ENCODE measurements at places on chromosomes 1 and 21.

DNA sequence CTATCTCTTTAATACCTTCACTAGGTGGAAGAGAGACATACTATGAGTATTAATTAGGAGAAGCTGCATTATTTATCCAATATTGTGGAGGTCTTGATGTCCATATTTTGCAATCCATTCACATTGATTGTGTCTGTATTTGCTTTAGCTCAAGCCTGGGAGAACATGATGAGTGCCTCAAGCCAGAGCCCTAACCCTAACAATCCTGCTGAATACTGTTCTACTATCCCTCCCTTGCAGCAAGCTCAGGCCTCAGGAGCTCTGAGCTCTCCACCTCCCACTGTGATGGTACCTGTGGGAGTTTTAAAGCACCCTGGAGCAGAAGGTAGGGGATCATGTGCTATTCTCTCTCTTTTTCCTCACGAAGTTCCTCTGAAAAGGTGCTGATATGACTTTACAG, 99.5 kb downstream of the CC2D1B start:
- H3K4me1 ChIP-seq, result no peaks in the 10 kb centered on the region
- no peak overlapping the region for H3K27ac ChIP-seq
- no peaks in the 10 kb centered on the region for H3K27me3 ChIP-seq

GRCh38 chr1:218498056-218498938, 153.2 kb downstream of the TGFB2 start:
- peaks cover 10% of the 10 kb centered on the region for H3K4me1 ChIP-seq
- no peaks in the 10 kb centered on the region for H3K36me3 ChIP-seq
- no peak for DNase-seq
- H3K4me3 ChIP-seq, result peak overlapping the region; percentile 25

DNA sequence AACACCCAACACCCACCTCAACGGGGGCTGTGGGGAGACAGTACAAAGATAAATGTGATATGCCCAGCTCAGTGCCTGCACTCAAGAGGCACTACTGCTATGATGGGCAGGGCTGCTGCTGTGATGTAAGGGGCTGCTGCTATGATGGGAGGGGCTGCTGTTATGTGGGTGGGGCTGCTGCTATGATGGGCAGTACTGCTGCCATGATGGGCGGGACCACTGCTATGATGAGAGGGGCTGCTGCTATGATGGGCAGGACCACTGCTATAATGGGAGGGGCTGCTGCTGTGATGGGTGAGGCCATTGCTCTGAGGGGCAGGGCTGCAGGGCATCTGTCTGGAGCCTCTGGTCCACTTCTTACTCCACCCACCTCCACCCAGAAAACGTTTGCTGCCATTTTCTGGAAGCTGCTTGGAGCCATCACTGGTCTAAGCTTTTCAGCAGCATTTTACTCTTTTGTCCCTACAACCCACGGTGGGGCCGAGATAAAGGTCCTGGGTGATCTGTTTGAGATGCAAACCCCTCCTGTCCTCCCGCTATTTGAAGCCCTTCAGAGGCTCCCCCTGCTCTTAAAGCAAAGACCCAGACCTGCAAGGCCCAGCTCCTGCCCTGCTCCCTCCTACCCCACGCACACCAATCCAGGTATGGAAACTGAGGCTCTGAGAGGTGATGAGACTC, 656.9 kb downstream of the PTPRU start:
- H3K27me3 ChIP-seq, result peaks cover 6% of the 10 kb centered on the region
- H3K27ac ChIP-seq, result no peak overlapping the region
- no peaks in the 10 kb centered on the region for H3K36me3 ChIP-seq
- H3K4me3 ChIP-seq, result no peak overlapping the region

DNA sequence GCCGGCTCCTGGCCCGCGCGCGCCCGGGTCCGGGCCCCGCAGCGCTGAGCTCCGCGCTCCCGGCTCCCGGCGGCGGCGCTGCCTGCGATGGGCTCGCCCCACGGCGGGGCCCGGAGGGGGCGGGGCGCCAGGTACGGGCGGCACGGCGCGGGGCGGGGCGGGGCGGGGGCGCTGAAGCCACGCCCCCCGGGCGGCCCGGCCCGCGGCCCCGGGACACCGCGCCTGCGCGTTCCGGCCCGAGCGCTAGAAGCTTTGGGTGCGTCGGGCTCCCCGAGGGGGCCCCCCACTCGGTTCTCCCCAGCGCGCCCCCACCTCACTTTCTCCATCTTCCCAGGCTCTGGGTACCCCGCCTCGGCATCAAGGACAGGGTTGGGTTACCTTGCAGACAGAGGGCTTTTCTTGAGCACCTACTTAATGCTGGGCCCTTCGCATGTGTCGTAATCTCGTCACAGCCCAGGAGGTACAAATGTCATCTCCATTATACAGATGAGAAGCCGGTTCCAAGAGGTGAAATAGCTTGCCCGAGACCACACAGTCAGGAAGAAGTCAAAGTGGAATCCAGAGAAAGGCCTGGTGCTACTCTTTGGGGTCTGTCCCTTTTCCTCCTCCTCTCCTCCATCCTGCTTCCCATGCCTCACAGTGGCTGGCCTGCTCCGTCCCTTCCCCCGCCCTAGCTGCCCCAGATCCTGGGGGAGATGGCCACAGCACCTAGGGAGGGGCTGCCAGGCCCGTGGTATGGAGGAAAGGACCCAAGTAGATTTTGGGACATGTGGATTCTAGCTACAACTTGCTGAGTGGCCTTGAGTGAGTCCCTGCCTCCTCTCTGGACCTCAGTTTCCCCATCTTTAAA, 46.5 kb downstream of the RAP1GAP start:
- peak overlapping the region; percentile 38 for H3K4me3 ChIP-seq
- DNase-seq, result peak; percentile 33
- H3K36me3 ChIP-seq, result no peaks in the 10 kb centered on the region
- no peak overlapping the region for H3K27ac ChIP-seq
- H3K27me3 ChIP-seq, result peaks cover 6% of the 10 kb centered on the region

DNA sequence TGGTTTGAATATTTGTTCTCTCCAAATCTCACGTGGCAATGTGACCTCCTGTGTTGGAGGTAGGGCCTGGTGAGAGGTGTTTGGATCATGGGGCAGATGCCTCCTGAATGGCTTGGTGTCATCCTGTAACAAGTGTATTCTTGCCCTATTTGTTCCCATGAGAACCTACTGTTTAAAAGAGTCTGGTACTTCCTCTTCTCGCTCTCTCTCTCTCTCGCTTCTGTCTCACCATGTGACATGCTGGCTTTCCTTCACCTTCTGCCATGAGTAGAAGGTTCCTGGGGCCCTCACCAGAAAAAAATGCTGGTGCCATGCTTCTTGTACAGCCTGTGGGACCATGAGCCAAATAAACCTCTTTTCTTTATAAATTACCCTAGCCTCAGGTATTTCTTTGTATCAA, 8.4 kb upstream of the PAXBP1 start:
- H3K27me3 ChIP-seq, result no peaks in the 10 kb centered on the region
- no peak overlapping the region for H3K4me3 ChIP-seq
- peaks cover 4% of the 10 kb centered on the region for H3K4me1 ChIP-seq
- DNase-seq, result no peak
- no peaks in the 10 kb centered on the region for H3K36me3 ChIP-seq
- H3K27ac ChIP-seq, result no peak overlapping the region

- peaks cover 15% of the 10 kb centered on the region for H3K27me3 ChIP-seq
- no peaks in the 10 kb centered on the region for H3K4me1 ChIP-seq
- H3K4me3 ChIP-seq, result no peak overlapping the region
- H3K27ac ChIP-seq, result no peak overlapping the region
Measured at GRCh38 chr1:37096523-37096922, 62.2 kb upstream of the GRIK3 start.

- DNase-seq, result no peak
- peaks cover 17% of the 10 kb centered on the region for H3K36me3 ChIP-seq
- no peak overlapping the region for H3K4me3 ChIP-seq
- H3K4me1 ChIP-seq, result no peaks in the 10 kb centered on the region
Measured at GRCh38 chr1:233180641-233181364, 114.7 kb downstream of the PCNX2 start.

- no peaks in the 10 kb centered on the region for H3K27me3 ChIP-seq
- DNase-seq, result peak; percentile 47
- H3K27ac ChIP-seq, result no peak overlapping the region
- H3K4me3 ChIP-seq, result no peak overlapping the region
- H3K36me3 ChIP-seq, result no peaks in the 10 kb centered on the region
Measured at GRCh38 chr1:99685516-99686180, 39.7 kb downstream of the PALMD start.

DNA sequence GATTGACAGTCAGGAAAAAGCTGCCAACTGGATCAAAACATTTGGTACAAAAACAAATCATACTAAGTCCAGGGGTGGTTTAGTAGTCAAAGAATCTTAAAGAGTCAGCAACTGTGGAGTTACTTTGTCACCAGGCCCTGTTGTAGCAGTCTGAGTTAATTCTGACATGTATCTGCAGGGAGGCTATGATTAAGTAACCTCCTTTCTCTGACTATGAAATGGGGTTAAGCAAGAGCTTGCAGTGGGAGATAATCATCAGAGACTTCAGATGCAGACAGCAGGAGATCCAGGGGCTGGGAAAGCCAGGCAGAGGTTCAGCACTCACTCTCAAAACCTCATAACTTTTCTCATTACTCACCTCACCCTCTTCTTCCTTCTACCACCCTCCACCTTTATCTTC, 99.2 kb upstream of the BTG3 start:
- no peaks in the 10 kb centered on the region for H3K4me1 ChIP-seq
- H3K27ac ChIP-seq, result no peak overlapping the region
- H3K4me3 ChIP-seq, result no peak overlapping the region
- DNase-seq, result no peak
- H3K27me3 ChIP-seq, result no peaks in the 10 kb centered on the region
- H3K36me3 ChIP-seq, result no peaks in the 10 kb centered on the region

DNA sequence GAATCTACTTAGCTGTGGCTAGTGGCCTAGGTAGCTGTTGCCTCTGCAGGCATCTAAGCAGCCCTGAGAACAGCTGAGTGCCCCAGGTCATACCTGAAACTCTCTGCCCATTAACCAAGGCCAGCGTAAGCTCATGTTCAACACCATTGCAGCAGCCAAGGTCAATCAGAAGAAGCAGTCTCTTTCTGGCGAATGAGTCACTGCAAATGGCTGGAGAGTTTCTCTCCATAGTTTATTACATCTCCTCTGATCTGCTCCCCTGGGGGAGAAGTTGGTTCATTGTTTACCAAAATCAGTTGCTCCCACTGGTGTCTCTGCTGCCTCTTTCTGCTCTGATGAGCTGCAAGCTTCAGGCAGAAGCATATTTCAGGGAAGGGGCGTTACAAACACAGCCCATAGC, 6.9 kb upstream of the BCL9 start:
- no peak for DNase-seq
- H3K27ac ChIP-seq, result no peak overlapping the region
- H3K27me3 ChIP-seq, result no peaks in the 10 kb centered on the region
- no peaks in the 10 kb centered on the region for H3K36me3 ChIP-seq
- H3K4me1 ChIP-seq, result no peaks in the 10 kb centered on the region

DNA sequence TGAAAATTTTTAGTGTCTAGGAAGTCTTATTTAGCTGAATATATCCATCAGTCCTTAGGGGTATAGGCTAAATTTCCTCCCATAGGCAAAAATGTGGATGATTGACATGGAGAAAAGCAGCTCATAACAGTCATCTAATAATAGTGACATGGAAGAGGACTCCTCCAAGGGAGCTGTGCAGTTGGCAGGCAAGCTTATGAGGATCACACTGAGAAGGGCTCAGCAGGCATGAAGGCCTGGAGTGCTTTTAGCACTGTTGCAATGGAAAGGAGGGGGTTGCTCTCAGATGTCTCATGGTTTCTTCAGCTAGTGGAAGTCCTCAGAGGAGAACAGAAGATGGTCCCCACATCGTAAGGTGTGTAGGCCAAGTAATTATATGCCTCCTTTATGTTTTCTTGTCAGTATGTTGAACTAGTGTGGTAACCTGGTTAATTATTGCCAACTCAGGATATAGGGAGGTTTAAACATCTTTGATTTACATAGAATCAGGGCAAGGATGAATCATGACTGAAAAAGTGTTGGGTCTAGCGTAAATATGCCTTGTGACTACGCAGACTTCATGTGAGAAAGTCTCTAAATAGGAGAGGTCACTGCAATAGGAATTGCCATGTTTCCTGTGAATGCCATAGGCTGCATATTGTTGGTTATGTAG, 18.9 kb downstream of the VN1R5 start:
- no peak overlapping the region for H3K27ac ChIP-seq
- H3K27me3 ChIP-seq, result no peaks in the 10 kb centered on the region
- H3K4me1 ChIP-seq, result no peaks in the 10 kb centered on the region

DNA sequence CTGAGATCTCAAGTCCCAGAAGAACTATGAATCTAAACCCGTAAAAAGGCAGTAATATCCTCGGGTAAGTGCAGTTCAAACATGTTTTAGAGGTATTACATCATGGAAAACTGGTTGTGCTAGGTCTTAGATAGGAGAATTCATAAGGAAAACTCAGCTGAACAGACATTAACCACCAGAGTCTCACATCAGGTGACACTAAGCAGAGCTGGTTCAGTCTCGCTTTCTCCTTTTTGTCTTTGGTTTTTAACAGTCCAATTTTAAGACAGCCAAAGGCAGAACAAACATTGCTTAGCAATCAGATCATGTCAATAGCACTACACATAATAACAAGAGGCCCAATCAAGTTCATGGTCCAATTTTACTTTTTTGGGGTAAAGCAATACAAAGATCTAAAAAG, 63.1 kb upstream of the MUTYH start:
- H3K36me3 ChIP-seq, result no peaks in the 10 kb centered on the region
- H3K27ac ChIP-seq, result no peak overlapping the region
- no peaks in the 10 kb centered on the region for H3K27me3 ChIP-seq
- DNase-seq, result no peak
- no peak overlapping the region for H3K4me3 ChIP-seq

DNA sequence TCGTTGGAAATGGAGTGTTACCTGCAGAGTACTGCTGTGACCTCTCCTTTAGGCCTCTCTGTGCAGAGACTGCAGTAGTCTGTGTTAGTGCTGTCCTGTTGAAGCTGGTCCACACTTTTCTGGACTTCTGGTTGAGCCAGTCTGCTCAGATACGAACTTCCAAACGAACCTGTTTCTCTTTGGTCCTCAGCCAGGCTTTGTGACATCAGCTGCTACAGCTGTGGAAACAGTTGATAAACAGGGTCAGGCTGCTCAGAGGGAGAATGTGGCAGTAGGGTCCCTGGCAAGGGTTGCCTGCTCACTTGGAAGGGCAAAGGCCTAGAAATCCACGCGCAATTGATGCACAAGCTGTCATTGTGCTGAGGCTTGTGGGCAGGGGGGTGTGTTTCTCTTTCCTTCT, 98.8 kb downstream of the NOS1AP start:
- H3K27me3 ChIP-seq, result no peaks in the 10 kb centered on the region
- no peaks in the 10 kb centered on the region for H3K4me1 ChIP-seq
- no peak overlapping the region for H3K4me3 ChIP-seq
- no peak for DNase-seq
- no peaks in the 10 kb centered on the region for H3K36me3 ChIP-seq

- no peak overlapping the region for H3K4me3 ChIP-seq
- H3K27me3 ChIP-seq, result no peaks in the 10 kb centered on the region
- no peak for DNase-seq
Measured at GRCh38 chr1:22500471-22500870, 48.8 kb downstream of the ZBTB40 start.

All from common myeloid progenitor, CD34-positive (primary cell).